ENCODE measurements at places on chromosomes 1 and 21. TPM values are rescaled to one million over a fixed set of nuclear protein-coding genes. Genes with fewer than 3 reads are reported as not detected.
A peak's percentile ranks its signal among the peaks of the same experiment; 100 is the strongest.

The AXDND1 gene
- polyA plus RNA-seq: 0.87 TPM

The DNAH14 gene
- 28.9 TPM for polyA plus RNA-seq

The CDK18 gene
- 46.2 TPM for polyA plus RNA-seq

The APOBEC4 gene
- not detected for polyA plus RNA-seq

DNA sequence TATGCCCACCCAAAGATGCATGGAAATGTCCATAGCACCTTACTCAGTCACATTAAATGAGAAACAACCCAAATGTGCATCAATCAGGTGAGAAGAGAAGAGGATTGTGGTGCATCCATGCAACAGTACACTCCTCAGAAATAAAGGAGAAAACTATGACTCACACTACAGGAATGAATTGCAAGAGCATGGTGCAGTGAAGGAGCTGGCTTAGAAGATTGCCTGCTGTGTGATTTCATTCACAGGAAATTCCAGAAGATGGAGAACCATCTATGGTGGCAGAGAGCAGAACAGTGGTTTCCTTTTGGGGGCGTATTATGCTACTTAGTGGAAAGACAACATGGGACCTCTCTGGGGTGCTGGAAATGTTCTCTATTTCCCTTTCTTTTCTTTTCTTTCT lies 278.6 kb upstream of the AJAP1 start:
- no peak for DNase-seq

- DNase-seq: no peak
These were observed 12.6 kb upstream of the RGL1 start for GRCh38 chr1:183792300-183792699.

DNA sequence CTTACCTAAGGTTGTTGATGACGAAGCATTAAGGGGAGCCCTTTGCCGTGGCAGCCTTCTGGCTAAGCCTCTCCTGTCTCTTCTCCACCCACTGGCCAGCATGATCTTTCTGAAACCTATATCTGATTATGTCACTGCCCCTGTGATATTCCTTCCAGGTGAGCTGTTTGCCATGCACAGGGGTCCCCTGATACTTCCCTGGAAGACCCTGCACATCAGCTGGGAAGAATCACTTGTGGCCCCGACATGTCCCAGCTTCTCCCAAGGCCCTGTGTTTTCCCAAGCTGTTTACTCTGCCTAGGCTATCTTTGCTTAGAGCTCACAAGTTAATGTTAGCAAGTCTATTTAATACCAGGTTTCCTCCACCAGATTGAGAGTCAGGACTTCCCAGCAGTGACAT lies 12.3 kb downstream of the RD3 start:
- no peak for DNase-seq

DNA sequence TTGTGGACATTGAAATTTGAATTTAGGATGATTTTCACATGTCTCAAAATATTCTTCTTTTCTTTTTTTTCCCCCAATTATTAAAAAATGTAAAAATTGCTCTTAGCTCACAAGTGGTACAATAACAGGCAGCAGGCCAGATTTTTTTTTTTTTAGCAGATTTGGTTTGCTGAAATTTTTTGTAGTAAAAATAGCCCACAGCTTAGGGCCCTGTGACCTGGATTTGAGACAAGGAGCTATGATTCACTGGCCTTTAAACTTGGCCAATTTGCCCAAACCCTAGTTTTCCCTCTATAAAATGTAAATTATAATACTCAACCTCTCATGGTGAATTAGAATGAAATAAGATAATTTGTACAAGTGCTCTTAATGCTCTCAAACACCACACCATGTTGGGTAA lies 253.8 kb downstream of the DYRK1A start:
- no peak for DNase-seq

DNA sequence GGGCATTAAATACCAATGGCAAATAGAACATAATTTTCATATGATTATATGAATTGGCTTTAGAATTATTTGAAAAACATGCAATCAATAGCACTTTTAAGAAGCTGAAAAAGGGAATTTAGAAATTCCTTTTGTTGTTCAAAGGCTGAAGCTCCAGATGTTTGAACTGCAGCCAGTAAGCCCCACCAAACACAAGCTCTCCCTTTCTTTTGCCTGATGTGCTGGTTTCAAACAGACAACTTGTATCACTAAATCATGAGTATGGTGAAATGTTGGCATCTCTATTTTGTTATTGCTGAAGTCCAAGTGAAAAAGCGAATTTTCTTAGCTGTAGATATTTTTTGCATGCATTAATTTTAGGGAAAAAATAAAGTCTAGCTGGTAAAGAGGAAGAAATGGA lies 27.5 kb upstream of the NCAM2 start:
- DNase-seq: no peak

DNA sequence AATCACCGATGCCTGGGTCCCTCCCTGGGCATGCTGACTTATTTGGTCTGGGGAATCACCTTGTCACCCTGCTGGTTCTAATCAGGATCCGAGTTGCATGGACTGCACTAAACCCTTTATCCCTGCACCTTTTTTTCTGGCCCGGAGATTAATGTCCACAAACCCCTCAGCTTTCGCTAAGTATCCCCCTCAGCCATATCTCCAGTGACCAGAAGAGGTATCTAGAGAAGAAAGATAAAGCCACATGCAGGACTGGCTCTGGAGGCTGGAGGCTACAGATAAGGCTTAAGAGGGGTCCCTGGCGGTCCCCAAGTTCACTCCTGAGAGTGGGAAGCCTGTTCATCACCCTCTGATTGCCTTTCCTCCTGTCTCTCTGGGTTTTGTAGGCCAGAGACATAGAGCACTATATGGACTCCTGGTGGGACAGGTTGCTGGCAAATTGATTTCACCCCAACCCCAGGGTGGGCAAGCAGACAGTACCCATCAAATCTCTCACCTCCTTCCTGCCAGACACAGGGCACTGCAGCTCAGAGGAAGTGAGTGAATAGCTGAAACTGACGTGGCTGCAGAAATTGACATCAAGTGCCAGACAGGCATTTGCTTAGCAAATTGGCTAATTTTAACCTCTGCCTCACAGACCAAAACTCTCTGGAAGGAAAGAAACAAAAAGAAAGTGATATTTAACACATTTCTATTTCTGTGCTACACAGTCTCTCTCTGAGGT lies 38.8 kb downstream of the HMGB4 start:
- peak; percentile 46 for DNase-seq

GRCh38 chr1:106831511-106831910 lies 225.0 kb upstream of the PRMT6 start:
- peak; percentile 2 for DNase-seq

DNA sequence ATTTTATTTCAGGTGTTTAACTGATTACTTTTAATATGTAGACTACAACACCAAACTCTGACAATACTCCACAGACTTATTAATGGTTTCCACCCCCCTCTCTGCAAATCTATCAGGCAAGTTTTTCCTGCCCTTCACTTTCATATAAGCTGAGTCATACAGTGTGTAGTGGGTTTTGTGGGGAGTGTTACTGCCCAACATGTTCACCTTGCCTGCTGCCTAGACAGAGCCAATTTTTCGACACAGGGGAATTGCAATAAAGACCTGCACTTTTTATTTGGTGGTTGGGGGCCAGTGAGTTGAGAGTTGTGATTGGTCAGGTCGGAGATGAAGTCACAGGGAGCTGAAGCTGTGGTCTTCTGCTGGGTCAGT lies 119.7 kb downstream of the PPIAL4G start:
- no peak for DNase-seq

DNA sequence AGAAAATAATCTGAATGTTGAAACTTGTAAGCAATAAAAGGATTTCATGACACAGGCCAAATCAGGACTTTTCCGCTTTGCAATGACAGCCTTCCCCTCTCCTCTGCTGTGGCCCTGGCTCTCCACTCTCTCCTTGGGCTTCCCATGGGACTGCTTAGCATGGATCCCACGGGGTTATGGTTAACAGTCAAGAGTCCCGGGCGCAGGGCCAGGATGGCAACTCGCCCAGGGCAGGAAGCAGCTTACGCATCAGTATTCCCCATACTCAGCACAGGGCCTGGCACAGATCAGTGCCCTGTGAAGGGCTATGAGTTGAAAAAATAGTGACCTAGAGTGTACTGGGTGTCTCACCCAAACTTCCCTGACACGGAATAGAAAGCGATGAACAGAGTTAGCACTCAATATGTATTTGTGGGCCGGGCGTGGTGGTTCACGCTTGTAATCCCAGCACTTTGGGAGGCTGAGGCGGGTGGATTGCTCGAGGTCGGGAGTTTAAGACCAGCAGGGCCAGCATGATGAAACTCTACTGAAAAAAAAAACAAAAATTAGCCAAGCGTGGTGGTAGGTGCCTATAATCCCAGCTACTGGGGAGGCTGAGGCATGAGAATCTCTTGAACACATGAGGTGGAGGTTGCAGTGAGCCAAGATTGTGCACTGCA lies 29.1 kb upstream of the GRHL3 start:
- peak; percentile 98 for DNase-seq

DNA sequence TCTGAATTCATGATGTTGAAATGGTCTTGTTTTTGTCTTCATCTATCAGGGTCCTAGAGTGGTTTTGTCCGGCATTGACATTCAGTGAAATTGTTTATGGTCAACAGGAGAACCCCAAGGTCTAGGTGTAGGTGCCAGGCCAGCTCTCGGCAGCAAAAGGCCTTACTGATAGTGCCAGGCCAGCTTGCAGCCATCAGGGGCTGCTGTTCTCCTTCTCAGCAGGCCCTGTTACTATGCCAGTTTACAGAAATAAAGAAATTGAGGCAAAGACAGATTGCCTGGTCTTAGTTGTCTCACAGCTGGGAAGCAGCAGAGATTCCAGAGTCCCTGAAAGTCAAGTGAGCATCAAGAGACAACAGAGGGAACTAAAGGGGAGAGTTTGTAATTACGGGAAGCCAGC lies 12.0 kb downstream of the HMGB4 start:
- no peak for DNase-seq

GRCh38 chr1:100658716-100659026 lies 60.9 kb upstream of the VCAM1 start:
- no peak for DNase-seq

- DNase-seq: peak; percentile 34
These were observed 25.5 kb upstream of the IL10 start for GRCh38 chr1:206797534-206798383.

DNA sequence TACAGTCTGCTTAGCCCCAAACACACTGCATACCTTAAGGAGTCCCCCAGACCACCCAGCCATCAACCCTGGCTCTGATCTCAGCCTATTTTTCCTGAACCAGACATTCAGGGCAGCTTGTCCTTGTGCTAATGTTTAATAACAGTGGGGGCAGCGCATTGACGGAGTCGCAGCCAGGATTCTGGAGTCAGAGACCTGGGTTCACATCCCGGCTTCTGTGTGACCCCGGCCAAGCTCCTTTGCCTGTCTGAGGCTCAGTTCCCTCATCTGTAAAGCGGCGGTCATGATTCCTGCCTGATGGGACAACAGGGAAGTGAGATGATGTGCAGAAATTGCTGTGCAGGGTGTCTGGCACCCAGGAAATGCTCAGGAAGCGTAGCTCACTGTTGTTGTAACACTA lies 63.1 kb downstream of the MATN1 start:
- no peak for DNase-seq

- no peak for DNase-seq
These were observed 31.4 kb downstream of the AK2 start for GRCh38 chr1:33005117-33005837.
